ENCODE measurements at places on chromosomes 16 and 17.
A peak's percentile ranks its signal among the peaks of the same experiment; 100 is the strongest.

DNA sequence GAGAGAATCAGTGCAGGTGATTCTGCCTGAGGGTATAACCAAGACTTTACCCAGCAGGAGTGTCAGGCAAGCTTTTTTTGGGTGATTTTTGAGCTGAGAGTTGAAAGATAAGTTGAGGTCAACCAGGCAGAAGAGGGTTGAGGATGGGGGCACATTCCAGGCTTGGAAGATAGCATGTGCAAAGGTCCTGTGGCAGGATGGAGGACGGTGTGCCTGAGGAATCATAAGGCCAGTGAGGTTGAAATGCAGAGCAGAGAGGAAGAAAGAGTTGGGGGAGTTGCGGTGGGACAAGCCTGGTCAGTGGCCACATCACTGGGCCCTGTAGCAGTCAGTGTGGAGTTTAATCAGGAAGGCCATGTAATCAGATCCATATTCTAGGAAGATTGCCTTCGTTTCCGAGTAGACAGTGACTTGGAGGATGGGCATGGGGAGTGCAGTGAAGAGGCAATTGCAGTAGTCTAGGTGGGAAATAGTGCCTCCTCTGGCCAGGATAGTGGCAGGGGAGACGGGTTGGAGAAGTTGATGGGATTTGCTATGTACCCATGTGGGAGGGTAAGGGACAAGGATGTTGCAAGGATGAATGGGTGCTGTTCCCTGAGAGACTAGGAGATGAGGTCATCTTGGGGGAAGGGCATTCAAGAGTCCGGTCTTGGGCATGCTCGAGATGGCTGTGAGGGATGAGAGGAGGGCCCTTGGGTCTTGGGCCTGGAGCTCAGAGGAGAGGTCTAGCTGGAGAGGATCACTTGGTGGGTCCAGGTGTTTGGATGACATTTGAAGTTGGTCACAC, 3.9 kb downstream of the PLEKHG4 start:
- no peak for DNase-seq

GRCh38 chr16:22420606-22421135, 46.3 kb upstream of the CDR2 start:
- no peak for DNase-seq

GRCh38 chr17:2782055-2782454, 14.2 kb upstream of the RAP1GAP2 start:
- no peak for DNase-seq

DNA sequence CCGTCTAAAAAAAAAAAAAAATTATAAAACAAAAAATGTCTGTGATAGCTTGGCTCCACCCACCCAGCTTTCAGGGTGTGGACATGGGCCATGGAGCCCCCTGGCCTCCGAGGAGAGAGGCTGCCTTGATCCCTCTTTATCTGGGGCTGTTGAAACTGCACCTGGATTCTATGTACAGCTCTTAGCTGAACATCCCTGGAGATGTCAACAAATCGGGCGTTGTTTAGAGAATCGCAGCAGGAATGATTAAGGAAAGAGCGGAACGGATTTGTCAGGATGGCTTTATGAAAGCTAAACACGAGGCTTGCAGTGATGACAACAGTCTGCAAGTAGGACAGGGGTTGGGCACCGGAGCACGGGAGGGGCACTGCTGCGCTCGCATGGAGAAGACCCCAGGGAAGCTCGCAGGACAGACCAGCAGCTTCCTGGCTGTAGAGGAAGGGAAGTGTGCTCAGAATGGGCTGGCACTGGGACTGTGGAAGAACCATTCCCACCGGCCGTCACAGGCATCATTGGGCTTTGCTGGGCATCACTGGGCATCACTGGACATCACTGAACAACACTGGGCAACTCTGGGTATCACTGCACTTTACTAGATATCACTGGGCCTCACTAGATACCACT, 195.8 kb upstream of the FOXF1 start:
- no peak for DNase-seq

- no peak for DNase-seq
Measured at GRCh38 chr17:39628655-39629493, 2.1 kb downstream of the PPP1R1B start.

DNA sequence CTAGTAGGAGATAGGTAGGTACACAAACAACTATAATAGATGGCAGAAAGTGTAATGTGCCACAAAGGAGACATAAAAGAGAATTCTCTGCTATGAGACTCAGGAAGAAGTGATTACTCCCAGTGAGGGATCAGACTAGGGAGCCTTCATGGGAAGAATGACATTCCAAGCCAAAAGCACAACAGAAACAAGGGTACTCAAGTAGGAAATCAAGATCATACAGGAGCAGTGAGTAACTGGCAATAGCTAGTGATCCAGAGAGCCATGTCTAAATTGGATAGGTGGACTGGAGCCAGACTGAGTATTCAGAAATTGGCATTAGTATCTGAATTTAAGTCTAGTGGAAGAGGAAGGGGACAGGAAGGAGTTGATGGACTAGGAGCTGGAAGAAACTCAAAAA, 10.7 kb downstream of the RFFL start:
- no peak for DNase-seq

- DNase-seq = peak; percentile 18
Measured at GRCh38 chr17:45130681-45131615, 1.4 kb downstream of the PLCD3 start.

DNA sequence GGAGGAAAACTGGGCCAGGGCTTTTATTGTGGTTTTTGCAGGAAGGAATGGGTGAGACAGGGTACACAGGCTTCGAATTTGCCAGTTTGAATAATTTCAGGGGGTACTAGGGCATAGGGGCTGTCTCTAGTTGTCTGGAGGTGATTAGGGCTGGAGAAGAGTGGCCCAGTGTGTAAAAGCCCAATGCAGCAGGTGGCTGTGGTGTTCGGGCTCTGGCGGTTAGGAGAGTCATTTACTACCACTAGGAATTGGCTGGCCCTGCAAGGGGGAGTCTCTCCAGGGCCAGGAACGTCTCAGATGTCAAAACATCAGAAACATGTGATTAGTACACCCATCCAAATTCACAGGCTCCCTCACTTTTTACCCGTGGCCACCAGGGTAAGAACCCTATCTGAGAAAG, 50.3 kb downstream of the GINS3 start:
- DNase-seq = no peak

- DNase-seq = no peak
Measured at GRCh38 chr17:19345067-19345460, 17.5 kb downstream of the B9D1 start.

GRCh38 chr16:24580665-24581064, 41.3 kb downstream of the RBBP6 start:
- DNase-seq = no peak

DNA sequence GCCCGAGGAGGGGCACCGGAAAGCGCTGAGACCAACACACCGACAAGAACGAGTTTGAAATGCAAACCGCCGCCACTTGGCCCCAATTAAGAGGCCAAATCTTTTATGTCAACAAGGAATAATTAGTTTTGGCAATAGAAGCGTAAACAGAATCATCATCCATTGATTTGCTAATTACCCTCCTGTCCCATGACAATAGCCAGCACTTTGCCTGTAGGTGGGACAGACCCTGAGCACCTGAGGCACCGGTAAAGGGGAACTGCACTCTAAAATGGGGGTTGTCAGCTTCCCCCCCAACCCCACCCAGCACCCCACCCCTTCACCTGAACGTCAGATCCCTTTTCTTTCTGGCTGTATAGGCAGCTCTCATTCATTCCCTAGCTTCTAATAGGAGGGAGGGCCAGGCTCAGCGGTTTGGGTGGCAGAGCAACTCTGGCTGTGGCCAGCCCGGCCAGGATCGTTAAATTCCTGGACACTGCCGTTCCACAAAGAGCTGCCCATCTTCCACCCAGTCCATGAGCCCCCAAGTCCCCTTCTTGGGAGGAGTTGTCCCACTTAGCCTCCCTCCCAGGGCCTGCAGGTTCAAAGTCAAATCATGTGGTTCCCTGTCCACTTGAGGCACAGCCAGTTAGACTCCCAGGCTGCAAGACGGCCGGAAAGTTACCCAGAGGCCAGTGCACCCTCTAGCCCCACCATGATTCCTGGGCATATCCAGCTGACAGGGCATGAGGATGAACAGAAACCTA, 45.8 kb downstream of the WNT3 start:
- no peak for DNase-seq

DNA sequence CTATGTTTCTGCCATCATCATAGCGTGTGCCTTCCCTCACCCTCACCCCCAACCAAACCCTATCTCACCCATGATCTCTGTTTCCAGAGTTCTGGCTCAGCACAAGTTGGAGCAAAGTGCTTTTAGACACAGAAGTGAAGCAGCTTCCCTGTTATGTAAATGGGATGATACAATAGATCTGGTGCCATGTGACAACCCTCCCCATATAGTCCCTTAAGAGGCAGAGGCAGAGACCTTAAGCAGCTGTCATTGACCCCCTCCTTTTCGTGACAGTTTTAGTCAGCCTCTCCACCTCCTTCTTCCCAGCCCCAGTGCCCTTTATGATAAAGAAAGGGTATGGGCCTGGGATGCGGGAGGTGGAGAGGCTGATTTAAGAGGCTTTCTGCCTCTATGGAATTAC, 40.3 kb upstream of the MED13 start:
- no peak for DNase-seq

GRCh38 chr16:31149332-31149731, 534 bp downstream of the PRSS36 start:
- no peak for DNase-seq

DNA sequence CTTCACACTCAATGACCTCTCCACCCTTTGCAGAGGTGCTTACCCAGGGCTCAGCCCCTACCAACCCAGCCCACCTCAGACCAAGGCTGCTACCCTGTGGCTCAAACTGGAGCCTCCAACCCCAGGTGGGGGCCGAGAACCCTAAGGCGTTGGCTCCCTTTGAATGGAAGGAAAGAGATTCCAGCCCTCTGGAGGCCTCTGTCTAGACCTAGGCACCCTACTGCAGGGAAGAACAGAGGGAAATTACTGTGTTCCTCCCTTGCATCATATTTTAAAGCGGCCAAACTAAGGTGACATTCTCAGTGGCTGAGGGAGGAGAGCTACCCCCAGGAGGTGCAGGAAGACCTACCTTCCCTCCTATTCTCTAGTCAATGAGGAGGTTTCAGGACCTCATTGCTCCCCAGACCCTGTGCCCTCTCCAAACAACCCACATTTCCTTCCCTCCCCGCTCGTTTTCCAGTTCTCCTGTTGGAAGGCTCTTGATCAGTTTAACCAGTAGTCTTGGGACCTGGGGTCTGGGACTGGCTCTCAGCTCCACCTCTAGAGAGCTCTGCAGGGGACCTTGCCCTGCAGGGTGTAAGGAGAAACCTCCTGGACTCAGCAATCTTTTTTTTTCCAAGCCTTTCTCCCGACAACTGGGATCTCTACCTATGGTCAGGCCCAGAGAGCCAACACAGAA, 5.5 kb upstream of the HOXB8 start:
- no peak for DNase-seq

DNA sequence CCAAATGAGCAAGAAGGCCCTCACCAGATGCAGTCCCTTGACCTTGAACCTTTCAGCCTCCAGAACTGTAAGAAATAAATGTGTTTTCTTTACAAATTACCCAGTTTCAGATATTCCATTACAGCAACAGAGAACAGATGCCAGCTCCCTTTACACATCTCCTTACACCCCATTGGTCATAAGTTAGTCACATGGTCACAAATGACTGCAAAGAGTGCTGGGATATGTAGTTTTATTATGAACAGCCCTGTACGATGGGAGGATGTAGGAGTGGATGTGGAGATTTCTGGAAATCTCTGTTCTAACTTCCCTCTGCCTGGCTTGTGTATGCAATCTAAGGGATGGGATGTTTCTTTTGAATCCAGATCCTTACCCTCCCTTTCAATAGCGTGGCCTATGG, 13.3 kb upstream of the RPL38 start:
- peak; percentile 46 for DNase-seq

DNA sequence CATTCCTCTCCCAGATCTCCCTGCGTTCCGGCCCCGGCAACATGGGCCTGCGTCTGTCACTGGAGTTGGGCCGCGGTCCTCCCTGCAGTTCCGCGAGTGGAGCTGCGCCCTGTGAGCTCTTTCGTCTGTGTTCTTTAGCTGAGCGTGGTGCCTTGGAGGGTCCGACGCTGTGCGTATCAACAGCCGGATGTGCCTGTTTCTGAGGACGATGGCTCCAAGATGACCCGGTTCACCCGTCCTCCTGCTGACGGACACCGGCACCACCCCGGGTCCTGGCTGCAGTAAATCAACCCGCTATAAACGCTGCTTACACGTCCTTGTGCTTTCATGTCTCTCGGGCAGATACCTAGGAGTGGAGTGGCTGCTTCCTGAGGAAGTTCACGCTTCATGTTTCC, 44.8 kb upstream of the GNG13 start:
- DNase-seq = no peak

- no peak for DNase-seq
Measured at GRCh38 chr17:73952480-73953205, 250.8 kb upstream of the RPL38 start.

- DNase-seq = no peak
Measured at GRCh38 chr17:32998887-32999228, 7.2 kb downstream of the SPACA3 start.

- DNase-seq = no peak
Measured at GRCh38 chr17:64001091-64001579, 3.0 kb downstream of the PRR29 start.

- DNase-seq = peak; percentile 62
Measured at GRCh38 chr16:89409161-89409711, 81.1 kb downstream of the ANKRD11 start.

DNA sequence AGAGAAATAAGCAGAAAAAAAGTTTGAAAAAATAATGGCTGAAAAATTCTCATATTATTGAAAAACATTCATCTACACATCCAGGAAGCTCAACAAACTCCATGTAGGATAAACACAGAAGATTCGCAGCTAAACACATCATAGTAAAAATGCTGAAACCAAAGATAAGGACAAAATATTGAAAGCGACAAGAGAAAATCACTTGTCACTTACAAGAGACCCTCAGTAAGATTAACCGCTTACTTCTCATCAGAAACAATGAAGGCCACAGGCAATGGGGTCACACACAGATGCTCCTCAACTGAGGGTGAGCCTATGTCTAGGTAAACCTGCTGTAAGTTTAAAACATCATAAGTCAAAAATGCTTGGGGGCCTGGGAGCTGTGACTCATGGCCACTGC, 38.1 kb upstream of the METRNL start:
- no peak for DNase-seq
